Pulmonary artery endothelial cell (primary cell): ENCODE measurements at places on chromosomes 13 and 19. TPM values are rescaled to one million over a fixed set of nuclear protein-coding genes. Genes with fewer than 3 reads are reported as not detected.

SEMA6B gene
- total RNA-seq: 92.9 and 107 TPM in 2 replicates

PSG2 gene
- not detected in 2 replicates for total RNA-seq

GPC6 gene
- under 0.01 TPM in 1 of 2 replicates, not detected in the other for total RNA-seq

ZNF582 gene
- total RNA-seq: 1.7 and 2.3 TPM in 2 replicates

FFAR3 gene
- total RNA-seq: not detected in 2 replicates

TECR gene
- total RNA-seq: 27.3 and 28.7 TPM in 2 replicates
